T-helper 22 cell (primary cell): ENCODE measurements at places on chromosomes 5 and 9.

DNA sequence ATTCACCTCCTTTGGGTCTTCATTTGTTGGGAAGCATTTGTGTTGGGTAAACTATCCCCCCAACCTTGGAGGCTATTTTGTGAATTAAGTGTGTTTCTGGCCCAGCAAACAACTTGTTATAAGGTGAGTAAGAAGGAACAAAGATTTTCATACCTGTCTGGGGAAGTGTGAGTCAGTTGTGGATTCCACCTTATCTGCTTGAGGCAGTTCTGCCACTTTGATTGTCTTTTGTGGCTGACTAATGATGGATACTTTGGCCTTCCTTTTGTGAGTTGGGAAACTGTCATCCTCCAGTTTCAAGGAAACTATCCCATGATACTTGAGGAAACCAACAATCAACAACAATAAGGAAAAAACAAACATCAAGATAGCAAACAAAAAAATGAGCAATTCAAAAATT is 24.6 kb upstream of the CER1 start:
- DNase-seq = no peak

GRCh38 chr9:134545543-134546245 is 95.9 kb upstream of the COL5A1 start:
- DNase-seq = no peak

DNA sequence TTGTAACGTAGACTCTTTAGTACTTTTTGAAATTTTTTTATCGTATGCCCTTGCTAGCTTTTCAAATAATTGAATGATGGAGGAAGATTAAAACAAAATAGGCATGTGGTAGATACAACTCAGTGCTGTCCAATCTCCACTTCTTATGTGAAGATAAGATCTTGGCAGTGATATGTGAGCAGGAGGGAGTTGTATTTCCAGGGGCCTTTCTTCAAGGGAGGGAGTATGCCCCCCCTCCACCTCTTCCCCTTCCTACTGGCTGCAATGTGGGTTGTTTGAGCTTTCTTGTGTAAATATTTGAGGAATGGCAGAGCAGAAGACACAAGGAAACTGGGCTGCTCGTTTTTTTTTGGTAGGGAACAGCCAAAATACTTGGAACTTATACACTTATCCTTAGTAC is 374.9 kb downstream of the PSAT1 start:
- no peak for DNase-seq

- DNase-seq = no peak
Measured at GRCh38 chr9:129094387-129095169, 13.7 kb downstream of the DOLPP1 start.

- no peak for DNase-seq
Measured at GRCh38 chr5:129271308-129271707, 176.8 kb downstream of the ISOC1 start.

DNA sequence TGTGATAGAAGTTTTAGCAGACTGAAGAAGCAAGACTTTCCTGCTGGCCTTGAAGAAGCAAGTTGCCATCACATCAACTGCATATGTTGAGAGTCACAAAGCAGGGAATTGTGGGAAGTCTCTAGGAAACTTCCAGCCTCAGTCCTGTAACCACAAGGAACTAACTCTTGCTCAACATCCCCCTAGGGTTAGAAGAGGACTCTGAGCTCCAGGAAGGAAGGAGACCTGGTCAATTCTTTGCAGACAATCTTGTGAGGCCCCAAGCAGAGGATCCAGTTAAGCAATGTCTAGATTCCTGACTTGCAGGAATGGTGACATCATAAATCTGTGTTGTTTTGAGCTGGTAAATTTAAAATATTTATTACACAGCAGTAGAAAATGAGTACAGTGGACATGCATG is 18.6 kb upstream of the ZNF366 start:
- no peak for DNase-seq

DNA sequence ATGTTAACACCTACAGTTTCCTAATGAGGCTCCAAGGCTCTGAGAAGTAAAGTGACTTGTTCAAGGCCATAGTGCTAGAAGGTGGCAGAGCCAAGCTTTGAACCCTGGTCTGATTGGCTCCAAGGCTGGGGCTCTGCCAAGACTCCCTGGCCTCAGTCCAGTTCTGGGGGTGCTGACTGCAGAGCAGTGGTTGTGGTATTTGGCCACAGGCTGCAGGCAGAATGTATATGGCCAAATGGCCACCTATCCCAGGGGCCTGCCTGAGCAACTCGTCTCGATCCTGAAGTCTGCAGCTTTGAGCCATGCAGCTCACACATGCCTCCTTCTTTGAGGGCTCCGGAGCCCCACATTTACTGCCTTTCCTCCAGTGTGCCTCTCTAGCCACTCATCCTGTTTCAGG is 9.7 kb upstream of the NEK6 start:
- no peak for DNase-seq

GRCh38 chr9:36622121-36622520 is 49.4 kb downstream of the MELK start:
- no peak for DNase-seq

GRCh38 chr5:118554981-118555380 is 433.4 kb downstream of the DTWD2 start:
- DNase-seq = no peak

GRCh38 chr9:79185866-79186265 is 385.9 kb upstream of the TLE4 start:
- DNase-seq = no peak

- DNase-seq = no peak
Measured at GRCh38 chr5:139387611-139388197, 2.0 kb downstream of the MZB1 start.

- DNase-seq = no peak
Measured at GRCh38 chr5:103294906-103295305, 36.3 kb downstream of the MACIR start.

DNA sequence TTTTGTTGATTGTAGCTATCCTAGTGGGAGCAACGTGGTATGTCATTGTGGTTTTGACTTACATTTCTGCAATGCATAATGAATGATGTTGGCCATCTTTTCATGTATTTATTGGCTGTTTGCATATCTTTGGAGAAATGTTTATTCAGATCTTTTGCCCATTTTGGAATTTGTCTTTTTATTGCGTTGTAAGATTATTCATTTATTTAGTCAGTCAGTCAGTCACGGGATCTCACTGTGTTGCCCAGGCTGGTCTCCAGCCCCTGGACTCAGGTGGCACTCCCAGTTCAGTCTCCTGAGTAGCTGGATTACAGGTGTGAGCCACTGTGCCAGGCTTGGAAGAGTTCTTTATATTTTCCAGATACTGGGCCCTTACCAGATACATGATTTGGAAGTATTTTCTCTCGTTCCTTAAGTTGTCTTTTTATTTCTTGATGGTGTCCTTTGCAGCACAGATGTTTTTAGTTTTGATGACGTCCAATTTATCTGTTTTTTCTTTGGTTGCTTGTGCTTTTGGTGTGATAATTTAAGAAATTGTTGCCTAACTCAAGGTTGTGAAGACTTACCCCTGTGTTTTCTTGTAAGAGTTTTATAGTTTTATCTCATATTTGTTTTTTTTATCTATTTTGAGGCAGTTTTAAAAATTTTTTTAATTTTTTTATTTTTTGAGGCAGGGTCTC is 67.1 kb downstream of the EHMT1 start:
- no peak for DNase-seq

- DNase-seq = no peak
Measured at GRCh38 chr5:89545076-89545475, 662.1 kb upstream of the MEF2C start.

DNA sequence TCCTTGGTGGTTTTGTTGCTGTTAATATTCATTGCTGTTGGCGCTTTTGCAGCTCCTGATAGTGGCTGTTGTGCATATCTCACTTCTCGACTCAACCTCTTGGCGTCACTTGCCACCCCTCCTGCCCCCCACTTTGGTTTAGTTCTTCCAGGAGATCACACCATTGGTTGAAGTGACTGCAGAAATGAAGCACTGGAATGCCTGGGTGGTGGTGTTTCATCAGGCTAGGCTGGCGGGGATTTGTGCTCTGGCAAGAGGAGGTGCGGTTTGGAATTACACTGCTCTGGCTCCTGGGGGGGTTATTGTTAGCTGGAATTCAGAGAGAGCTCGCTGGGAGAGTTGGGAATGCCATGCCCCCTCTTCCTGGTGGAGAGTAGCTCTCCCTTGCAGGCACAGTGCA is 11.5 kb downstream of the PRRC2B start:
- no peak for DNase-seq

DNA sequence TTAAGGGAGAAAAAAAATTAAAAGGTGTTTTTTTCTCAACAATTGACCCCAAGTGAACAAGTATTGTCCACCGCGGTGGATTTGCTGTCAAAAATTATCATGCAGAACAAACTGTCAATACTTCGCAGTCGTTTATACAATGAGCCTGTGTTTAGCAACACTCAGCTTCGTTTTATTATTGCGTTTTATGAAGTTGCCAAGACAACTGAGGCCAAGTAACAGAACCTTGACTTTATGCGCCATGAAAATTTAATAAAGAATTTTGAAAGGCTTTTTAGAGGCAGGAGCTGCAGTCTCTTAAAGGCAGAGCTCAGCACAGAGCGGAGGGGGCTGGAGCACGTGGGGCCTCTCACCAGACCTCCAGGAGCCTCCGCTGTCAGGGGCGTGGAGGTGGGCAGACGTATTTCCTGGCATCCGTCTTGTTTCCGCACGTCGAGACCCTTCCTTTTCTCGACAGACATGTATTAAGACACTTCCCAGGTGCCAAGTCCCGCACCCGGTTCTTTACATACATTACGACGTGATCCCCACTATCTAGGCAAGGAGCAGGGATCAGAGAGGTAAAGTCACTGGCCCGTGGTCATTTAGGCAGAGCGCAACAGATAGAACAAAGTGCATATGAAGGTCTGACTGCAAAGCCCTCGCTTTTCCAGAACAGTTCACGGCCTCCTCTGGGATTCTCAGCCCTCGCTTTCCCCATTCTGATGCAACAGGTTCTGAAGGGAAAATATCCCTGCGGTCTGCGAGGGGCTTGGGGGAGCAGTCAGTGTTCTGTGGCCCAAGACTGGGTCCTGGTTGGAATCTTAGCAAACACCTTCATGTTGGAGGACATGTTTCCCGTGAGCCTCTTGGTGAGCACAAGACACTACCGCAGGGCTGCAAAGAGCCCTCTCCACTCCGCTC is 164.4 kb downstream of the DAB2IP start:
- DNase-seq = no peak

DNA sequence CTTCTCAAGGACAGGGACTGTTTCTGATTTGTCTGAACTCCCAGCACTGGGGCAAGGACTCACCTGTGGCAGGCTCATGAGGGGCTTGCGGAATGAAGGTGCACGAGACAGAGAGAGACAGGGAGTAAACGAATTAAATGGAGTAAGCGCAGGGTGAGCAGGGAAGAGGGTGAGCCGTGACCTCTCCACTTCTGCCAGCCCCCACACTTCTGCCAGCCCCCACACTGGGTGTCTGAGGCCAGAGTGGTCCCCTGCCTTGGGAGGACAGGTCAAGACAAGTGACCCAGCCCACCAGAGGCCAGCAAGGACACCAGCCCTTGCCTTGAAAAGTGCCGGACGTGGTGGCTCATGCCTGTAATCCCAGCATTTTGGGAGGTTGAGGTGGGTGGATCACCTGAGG is 37.2 kb downstream of the DAB2IP start:
- DNase-seq = no peak

DNA sequence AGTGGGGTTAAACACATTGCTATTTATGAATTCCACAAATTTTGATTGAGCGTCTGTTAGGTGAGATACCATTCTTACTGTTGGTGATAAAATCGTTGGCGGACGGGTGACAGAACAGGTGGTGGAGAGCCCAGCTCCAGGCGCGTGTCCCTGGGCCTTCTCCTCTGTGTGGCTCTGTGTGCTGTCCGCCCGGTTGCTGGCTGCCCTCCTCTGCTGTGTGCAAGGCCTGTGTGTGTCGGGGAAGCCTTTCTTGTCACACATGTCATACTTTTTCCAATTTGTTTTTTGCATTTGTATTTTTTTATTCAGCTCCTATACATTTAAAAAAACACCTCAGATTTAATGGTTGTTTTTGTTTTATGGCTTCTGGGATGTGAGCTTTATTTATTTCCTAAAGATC is 33.9 kb downstream of the TENT4A start:
- no peak for DNase-seq

DNA sequence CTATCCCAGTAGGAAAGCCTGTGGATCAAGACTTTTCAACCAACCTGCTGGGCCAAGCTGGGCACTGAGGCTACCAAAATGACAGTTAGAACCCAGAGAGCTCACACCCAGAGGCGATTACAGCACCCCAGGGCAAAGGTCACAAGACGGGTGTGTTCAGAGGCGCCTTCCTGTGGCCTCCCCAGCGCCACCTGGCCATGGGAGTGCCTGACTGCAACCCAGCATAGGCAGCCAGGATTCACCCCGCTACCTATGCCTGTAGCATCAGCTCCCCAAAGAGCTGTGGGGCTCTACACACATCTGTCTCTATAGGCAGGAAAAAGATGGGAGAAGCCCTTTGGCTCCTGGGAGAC is 33.5 kb downstream of the PDGFRB start:
- no peak for DNase-seq

GRCh38 chr9:130995086-130996011 is 13.6 kb upstream of the LAMC3 start:
- DNase-seq = no peak

- no peak for DNase-seq
Measured at GRCh38 chr9:79885093-79885857, 313.5 kb downstream of the TLE4 start.

DNA sequence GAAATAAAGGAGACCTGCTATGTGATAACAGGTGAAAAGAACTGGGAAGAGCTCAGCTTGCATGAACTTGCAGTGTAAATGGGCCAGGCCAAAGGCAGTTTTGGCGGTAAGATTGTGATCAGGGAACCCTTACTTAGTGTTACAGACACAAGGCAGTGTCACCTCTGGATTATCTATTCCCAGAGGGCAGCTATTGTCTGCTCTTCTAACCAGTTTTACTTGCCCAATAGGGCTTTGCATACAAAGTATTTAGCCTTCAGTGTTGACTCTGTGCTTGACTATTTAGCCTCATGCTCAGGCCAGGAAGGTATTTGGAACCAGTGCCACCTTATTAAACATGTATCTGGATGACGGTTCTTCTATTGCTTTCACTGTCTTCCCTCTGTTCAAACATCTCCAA is 38.3 kb downstream of the GDNF start:
- DNase-seq = no peak

DNA sequence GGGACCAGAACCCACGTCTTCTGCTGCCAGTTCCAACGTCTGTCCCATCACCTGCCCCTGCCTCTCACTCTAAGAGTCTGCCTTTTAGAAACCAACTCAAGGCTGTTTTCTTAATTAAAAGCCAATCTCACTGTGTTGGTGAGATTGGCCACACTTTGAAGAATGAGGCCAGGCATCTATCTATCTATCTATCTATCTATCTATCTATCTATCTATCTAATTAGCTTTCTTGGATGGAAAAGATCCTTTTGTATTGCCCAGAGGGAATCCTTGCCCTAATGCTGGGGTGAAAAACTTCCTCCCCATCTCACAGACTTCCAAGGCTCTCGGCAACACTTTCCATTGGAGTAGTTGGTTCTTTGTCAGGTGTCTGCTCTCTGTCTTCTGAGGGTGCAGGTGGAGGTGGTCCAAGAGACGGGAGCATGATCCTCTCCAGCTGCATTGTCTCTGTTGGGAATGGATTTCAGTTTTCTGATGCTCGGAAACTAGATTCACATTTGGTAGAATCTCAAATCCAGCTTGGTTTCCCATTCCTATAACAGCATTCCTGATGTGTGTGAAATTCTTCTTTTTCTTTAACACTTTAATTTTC is 57.9 kb downstream of the GALNT12 start:
- DNase-seq = no peak
